Effector CD8-positive, alpha-beta T cell (primary cell): ENCODE measurements at places on chromosomes 1 and 21.

GRCh38 chr1:13807209-13807608, 107.2 kb downstream of the PRDM2 start:
- no peak for DNase-seq

GRCh38 chr1:213828867-213829266, 158.9 kb upstream of the PROX1 start:
- no peak for DNase-seq

DNA sequence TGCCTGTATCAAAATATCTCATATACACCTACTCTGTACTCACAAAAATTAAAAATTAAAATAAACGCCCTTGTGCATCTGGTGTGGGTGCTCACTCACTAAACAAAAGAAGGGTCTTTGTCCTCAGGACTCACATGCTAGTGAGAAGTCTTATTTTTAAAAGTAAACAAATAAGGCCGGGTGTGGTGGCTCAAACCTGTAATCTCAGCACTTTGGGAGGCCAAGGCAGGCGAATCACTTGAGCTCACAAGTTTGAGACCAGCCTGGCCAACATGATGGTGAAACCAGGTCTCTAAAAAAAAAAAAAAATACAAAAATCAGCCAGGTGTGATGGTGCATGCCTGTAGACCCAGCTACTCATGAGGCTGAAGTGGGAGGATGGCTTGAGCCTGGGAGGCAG, 51.5 kb downstream of the BCAR3 start:
- no peak for DNase-seq

DNA sequence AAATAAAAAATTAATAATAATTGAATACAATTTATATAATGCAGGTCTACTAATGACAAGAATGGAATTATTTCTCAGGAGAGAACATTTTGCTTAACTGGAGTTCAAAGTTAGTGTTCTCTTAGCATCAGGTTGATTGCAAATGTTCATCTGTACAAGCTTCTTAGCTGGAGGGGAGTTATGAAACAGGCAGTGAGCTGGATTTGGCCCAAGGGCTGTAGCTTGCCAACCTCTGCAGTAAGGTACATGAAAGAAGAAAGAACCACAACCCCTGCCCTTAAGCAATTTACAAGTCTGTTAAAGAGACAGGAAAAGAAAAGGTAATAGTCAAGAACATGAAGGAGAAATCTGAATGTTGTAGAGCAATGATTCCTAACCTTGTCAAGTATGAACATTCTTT, 17.0 kb downstream of the LPGAT1 start:
- DNase-seq: no peak

DNA sequence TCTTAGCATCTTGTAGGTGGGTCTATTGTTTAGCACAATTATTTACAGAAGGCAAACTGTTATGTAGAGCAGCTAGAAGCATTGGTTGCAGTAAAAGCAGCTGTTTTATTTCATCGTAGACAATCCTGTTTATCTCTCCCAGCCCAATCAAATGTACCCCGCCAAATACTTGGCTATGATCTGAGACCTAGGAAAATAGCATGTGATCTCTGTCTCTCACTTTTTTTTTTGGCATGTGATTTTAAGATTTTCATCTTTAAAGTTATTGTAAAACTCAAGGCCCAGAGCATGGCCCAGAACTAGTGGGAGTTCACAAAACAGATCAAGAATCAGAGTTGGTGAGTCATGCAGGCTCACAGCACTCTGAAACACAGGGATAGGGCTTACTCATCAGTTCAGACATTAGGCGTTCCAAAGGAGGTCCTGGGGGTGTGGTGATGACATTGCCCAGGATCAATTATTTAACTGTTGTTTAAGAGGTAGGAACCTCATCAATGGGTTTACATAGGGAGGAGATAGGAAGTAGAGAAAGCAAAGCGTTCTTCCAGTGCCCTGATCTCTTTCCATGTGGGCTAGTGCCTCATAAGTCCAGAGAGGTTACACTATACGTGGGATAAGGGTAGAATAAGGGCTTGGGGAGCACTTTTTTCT, 40.2 kb downstream of the TBX19 start:
- DNase-seq: no peak

DNA sequence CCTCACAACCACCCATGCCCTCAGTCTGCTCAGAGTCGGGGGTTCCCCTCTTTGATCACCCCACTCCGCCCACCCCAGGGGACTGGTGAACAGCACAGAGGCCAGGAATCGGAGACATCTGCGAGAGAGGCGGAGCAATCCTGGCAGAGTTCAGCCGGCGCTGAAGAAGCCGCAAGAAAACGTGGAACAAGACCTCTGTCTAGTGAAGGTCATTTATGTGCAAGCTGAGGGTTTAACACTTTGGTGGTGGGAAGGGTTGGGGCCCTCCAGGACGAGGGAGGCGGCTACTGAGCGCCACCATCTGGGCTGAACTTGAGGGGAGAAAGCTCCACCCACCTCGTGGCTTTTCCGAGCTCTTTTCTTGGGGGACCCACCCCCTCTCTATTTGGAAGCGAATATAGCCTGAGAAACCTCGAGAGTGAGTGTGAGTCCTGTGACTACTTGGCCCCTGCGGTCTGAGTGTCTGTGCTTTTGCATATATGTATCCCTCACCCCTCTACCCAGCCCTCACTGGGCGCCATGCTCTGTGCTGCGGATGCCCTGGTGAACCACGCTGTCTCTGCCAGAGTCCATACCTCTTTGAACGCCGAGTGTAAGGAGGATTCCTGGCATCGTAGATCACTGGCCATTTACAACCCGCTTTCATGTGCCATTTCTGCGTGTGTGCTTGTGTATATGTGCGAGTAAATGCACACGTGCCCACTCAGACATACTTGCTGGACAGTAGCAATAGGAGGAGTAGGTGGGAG, 1.2 kb upstream of the EPHA10 start:
- no peak for DNase-seq

GRCh38 chr1:74733604-74734484, 892 bp downstream of the TYW3 start:
- no peak for DNase-seq

DNA sequence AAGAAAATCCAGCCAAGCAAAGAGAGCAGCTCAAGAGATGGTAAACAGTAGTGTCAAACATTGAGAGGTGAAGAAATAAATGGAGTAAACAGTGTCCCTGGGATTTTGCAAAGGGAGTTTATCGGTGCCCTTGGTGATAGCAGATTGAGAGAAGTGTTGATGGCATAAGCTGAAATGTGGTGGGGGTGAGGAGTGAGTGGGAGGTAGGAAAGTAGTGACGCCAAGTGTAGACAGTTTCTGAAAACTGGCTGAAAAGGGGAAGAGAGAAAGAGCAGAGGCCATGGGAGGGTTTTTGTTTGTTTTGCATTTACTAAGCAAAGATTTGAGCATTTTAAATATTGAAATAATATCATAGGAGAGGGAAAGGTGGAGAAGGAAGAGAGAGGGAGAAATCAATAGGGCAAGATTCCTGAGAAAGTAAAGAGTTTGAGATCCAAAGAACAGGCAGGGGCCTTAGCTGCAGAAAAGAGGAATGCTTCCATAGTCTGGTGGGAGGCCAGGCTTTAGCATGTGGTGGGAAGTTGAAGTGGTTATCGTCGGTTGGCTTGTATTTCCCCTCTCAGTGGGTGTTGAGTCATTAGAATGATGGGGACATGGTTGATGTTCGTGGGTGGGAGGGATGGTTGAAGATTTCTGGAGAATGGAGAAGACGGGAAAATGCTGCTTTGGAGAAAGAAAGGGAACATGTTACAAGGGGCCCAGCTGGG, 26.8 kb upstream of the RASAL2 start:
- no peak for DNase-seq

DNA sequence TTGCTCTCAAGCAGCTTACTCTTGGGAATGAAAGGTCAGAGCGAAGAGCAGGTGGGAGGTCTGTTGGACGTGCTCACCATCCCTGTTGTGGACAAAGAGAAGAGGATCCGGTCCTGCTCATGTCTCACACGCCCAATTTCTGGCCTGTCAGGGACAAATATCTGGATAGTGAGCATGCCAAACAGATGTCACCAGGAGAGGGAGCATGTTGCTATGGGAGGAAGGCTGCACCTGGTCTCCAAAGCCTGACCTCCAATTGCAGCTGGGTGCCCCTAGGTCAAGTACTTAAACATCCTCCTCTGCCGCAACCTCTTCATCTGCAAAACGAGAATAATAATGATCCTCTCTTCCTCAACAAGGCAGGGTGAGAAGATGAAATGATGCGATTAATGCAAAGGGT, 53.4 kb downstream of the DMRTA2 start:
- DNase-seq: no peak
